ENCODE measurements at places on chromosomes 7 and 10. TPM values are rescaled to one million over a fixed set of nuclear protein-coding genes. Genes with fewer than 3 reads are reported as not detected.
A peak's percentile ranks its signal among the peaks of the same experiment; 100 is the strongest.

DNA sequence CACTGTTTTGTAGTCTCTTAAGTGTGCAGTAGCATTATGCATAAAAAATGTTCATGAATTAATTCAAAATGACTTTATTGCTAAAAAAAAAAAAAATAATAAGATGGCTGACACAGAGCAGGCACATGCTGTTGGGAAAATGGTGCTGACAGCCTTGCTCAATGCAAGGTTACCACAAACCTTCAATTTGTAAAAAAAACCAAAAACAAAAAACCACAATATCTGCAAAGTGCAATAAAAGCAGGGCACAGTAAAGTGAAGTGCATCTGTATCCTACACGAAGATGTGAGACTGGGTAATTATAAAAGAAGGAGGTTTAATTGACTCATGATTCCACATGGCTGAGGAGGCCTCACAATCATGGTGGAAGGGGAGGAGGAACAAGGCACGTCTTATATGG, 185.8 kb downstream of the USP6NL start:
- no peaks in the 10 kb centered on the region for H3K36me3 ChIP-seq
- H3K27ac ChIP-seq: no peak overlapping the region
- no peaks in the 10 kb centered on the region for H3K27me3 ChIP-seq
- peaks cover 17% of the 10 kb centered on the region for H3K4me1 ChIP-seq
- no peak overlapping the region for H3K4me3 ChIP-seq

GRCh38 chr10:80137920-80138319, 5.4 kb downstream of the PLAC9 start:
- H3K36me3 ChIP-seq: no peaks in the 10 kb centered on the region
- DNase-seq: no peak
- no peak overlapping the region for H3K4me3 ChIP-seq

DNA sequence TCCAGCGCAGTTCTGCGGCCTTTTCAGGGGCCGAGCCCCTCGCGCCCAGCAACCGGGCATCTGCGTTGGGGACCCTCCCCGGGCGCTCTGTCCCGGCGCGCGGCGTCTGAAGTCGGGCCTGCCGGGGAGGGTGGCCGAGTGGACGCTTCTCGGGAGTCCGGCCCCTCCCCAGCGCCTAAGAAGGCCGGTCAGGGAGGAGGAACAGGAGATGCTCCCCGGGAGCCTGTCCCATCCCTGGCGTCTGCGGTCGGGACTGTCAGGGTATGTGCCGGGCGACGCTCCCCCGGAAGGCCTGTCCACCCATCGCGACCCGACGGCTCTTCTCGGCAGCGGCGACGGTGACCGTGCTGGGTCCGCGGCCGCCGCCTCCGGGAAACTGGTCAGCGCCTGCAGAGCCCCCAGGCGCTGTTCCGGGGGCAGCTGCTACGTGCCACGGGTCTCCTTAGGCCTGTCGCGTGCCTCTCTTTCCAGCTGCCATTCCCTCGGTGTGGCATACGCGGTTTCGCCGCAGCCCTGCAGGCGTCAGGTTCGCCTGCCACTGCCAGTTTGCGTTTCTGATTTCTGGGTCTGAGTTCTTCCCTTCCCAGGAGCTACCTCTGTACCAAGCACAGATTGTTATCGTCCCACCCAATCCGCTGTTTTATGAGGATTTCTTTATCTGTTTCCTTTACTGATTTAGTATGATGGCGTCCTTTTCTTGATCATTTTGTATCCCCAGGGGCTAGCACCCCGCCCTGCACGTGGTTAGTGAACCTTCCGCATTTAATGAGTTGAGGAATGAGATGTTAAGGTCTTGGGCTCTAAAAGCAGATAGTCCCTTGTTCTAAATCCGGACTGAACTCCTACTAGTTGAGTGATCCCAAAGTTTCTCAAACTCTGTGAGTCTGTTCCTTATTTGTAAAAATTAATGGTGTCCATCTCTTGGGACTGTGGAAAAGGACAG, 782 bp downstream of the IFIT5 start:
- H3K4me3 ChIP-seq: peak overlapping the region; percentile 94
- DNase-seq: peak; percentile 62
- H3K4me1 ChIP-seq: peaks cover 63% of the 10 kb centered on the region
- H3K27me3 ChIP-seq: no peaks in the 10 kb centered on the region

GRCh38 chr10:107689323-107689722, 524.8 kb upstream of the SORCS1 start:
- no peaks in the 10 kb centered on the region for H3K36me3 ChIP-seq
- no peak for DNase-seq
- H3K27ac ChIP-seq: no peak overlapping the region
- no peak overlapping the region for H3K4me3 ChIP-seq
- H3K4me1 ChIP-seq: no peaks in the 10 kb centered on the region

- H3K4me3 ChIP-seq: no peak overlapping the region
- H3K4me1 ChIP-seq: peaks cover 6% of the 10 kb centered on the region
- no peak overlapping the region for H3K27ac ChIP-seq
- DNase-seq: no peak
- no peaks in the 10 kb centered on the region for H3K27me3 ChIP-seq
Observed at GRCh38 chr7:1539181-1539881, 8.8 kb downstream of the MAFK start.

DNA sequence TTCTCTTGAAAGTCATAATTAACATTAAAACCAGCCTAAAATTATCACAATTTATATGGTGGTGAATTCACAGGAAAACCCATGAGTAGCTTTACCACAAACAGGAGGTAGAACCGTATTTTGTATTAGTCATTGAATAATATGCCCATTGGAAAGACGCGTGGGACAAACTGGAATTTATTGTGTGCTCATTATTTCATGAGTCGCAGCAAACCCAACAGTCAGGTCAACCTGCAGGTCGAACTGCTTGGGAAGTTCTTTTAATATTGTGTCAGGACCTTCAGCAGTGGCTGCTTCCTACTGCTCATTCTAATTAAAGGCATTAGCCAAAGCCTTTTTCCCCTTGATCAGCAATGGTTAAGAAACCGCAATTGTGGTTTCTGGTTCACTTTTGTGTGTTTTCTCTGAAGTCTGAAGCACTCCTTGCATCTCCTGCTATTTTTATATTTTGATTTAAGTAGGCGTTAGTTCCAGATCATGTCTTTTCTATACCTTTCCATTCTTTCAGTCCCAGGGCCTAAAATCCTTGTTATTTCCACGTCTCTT, 100.1 kb downstream of the RAB11FIP2 start:
- H3K4me3 ChIP-seq: no peak overlapping the region
- no peak overlapping the region for H3K27ac ChIP-seq
- no peak for DNase-seq
- no peaks in the 10 kb centered on the region for H3K4me1 ChIP-seq
- no peaks in the 10 kb centered on the region for H3K36me3 ChIP-seq

DNA sequence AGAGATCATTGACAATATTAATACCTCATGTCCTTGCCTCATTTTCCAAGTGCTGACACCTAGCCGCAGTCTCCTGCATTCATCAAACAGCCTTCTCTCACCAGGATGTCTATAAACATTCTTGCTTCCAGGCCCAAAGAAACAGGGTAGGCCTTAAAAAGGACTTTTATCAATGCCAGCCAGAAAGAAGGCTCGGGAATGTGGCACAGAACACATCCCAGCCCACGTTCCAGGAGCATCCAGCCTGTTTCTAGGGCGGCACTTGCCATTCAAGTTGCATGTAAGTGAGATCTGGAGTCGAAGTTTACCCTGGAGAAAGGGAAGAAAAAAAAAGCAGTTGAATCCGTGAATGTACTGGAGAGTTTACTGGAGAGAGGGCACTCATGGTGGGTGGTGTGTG, 1083.1 kb downstream of the KCNMA1 start:
- H3K27me3 ChIP-seq: no peaks in the 10 kb centered on the region
- no peak overlapping the region for H3K27ac ChIP-seq
- H3K4me1 ChIP-seq: no peaks in the 10 kb centered on the region
- no peak for DNase-seq

- no peak overlapping the region for H3K4me3 ChIP-seq
- no peak for DNase-seq
- no peak overlapping the region for H3K27ac ChIP-seq
- H3K27me3 ChIP-seq: no peaks in the 10 kb centered on the region
- H3K36me3 ChIP-seq: no peaks in the 10 kb centered on the region
- no peaks in the 10 kb centered on the region for H3K4me1 ChIP-seq
Observed at GRCh38 chr10:63027531-63027930, 105.6 kb upstream of the NRBF2 start.

DNA sequence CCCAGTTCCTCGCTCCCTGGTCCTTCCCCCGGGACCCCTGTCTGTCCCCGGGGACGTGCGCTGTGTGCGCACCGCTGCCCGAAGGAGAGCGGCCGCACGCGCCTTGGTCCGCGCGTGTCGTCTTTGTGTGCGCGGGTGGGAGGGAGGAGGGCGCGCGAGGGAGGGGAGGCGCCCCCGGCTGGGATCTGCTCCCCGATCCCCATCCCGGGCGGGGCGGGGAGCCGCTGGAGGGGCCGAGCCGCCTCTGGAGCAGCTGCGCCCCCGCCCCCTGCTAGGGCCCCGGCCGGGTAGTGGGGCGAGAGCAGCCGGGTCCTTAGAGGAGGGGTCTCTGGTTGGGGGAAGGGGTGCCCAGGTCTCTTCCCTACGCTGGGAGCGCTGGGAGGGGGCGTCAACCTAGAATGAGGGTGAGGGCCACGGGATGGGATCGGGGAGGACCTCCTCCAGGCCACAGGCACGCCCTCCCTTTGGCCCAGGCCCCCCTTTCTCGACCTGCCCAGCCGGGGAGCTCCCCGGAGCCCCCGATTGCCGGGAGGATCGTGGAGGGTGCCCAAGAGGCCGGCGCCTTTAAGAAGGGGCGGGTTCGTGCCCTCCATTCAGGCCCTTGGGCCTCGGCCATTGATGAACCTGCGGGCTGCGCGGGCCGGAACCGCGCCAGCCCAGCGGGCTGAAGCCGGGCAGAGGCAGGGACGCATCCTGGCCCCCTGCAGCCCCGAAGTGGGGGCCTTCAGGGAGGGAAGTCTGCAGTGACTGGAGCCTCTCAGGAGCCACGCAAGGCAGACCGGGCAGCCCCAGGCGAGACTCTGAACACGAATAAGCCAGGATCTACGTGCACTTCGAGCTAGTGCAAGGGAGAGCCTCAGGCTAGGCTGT, 678 bp downstream of the SH2B2 start:
- H3K4me1 ChIP-seq: peaks cover 41% of the 10 kb centered on the region
- peak overlapping the region; percentile 38 for H3K27ac ChIP-seq
- no peak for DNase-seq
- no peaks in the 10 kb centered on the region for H3K27me3 ChIP-seq

GRCh38 chr7:55099066-55099820, 80.4 kb downstream of the EGFR start:
- H3K36me3 ChIP-seq: no peaks in the 10 kb centered on the region
- DNase-seq: no peak
- no peak overlapping the region for H3K27ac ChIP-seq
- no peaks in the 10 kb centered on the region for H3K27me3 ChIP-seq

- no peaks in the 10 kb centered on the region for H3K36me3 ChIP-seq
- no peak overlapping the region for H3K27ac ChIP-seq
- no peak overlapping the region for H3K4me3 ChIP-seq
- no peaks in the 10 kb centered on the region for H3K4me1 ChIP-seq
- no peaks in the 10 kb centered on the region for H3K27me3 ChIP-seq
Observed at GRCh38 chr7:30420662-30421061, 57.9 kb downstream of the NOD1 start.

GRCh38 chr7:36602934-36603887, 121.1 kb downstream of the AOAH start:
- DNase-seq: no peak
- no peaks in the 10 kb centered on the region for H3K36me3 ChIP-seq
- H3K4me3 ChIP-seq: no peak overlapping the region
- no peaks in the 10 kb centered on the region for H3K27me3 ChIP-seq

- no peaks in the 10 kb centered on the region for H3K27me3 ChIP-seq
- no peak overlapping the region for H3K4me3 ChIP-seq
- H3K27ac ChIP-seq: no peak overlapping the region
- no peaks in the 10 kb centered on the region for H3K36me3 ChIP-seq
- no peak for DNase-seq
Observed at GRCh38 chr10:109962247-109962646, 38.9 kb upstream of the XPNPEP1 start.

GRCh38 chr10:112115781-112116385, 67.7 kb downstream of the GPAM start:
- H3K36me3 ChIP-seq: no peaks in the 10 kb centered on the region
- H3K4me3 ChIP-seq: no peak overlapping the region
- no peak for DNase-seq

DNA sequence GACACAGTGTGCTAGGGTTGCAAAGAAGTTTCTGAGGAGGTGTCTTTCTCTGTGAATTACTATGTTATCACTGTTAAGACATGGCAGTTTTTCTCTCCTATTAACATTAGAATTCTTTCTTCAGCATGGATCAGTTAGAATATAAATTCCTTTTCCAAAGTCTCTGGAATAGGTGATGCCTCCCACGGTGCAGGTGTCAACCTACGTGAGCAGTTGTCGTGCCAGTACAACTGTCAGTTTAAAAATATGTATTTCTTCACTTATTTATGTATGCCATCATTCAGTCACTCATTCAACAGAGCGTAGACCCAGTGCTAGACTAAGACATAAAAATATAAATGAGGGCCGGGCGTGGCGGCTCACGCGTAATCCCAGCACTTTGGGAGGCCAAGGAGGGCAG, 83.5 kb downstream of the TACC2 start:
- no peak overlapping the region for H3K27ac ChIP-seq
- no peaks in the 10 kb centered on the region for H3K36me3 ChIP-seq
- no peaks in the 10 kb centered on the region for H3K27me3 ChIP-seq
- no peak for DNase-seq
- no peak overlapping the region for H3K4me3 ChIP-seq

- no peaks in the 10 kb centered on the region for H3K36me3 ChIP-seq
- H3K4me3 ChIP-seq: no peak overlapping the region
- no peaks in the 10 kb centered on the region for H3K27me3 ChIP-seq
- DNase-seq: no peak
- H3K27ac ChIP-seq: no peak overlapping the region
Observed at GRCh38 chr7:5255832-5256231, 26.9 kb upstream of the SLC29A4 start.

DNA sequence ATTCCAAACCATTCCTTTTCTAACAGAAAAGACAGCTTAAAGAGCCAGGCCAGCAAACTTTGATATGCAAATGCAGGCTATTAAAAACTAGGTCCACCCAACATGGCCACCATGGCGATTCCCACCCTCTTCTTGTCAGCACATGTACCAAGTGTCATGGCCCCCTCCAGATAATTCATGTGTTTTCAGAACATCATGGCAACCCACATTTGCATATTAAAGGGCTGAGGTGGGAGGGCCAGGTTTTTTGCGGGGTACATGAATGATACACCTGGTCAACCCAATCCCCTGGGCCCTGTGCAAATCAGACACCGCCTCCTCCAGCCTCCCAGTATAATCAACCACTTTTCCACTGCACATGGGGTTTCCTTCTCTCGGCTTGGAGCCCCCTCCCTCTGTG, 965 bp upstream of the ERVW-1 start:
- H3K27me3 ChIP-seq: no peaks in the 10 kb centered on the region
- no peaks in the 10 kb centered on the region for H3K36me3 ChIP-seq
- H3K4me1 ChIP-seq: no peaks in the 10 kb centered on the region

GRCh38 chr10:25076506-25077177, 60.2 kb downstream of the THNSL1 start:
- H3K4me3 ChIP-seq: no peak overlapping the region
- no peaks in the 10 kb centered on the region for H3K4me1 ChIP-seq
- no peak for DNase-seq
- no peaks in the 10 kb centered on the region for H3K36me3 ChIP-seq

GRCh38 chr10:68301790-68302502, 29.9 kb upstream of the HNRNPH3 start:
- DNase-seq: no peak
- H3K27me3 ChIP-seq: no peaks in the 10 kb centered on the region
- no peaks in the 10 kb centered on the region for H3K36me3 ChIP-seq
- H3K4me3 ChIP-seq: no peak overlapping the region
- H3K27ac ChIP-seq: no peak overlapping the region

Gene AKR1D1
- not detected for total RNA-seq

Gene CYP26A1
- total RNA-seq: not detected

Gene DYDC2
- not detected for total RNA-seq

Gene MRC1
- total RNA-seq: 2.3 TPM
